SIG-M5 (cell line): ENCODE measurements at places on chromosomes 7 and 10.

GRCh38 chr7:128443831-128444600, 11.7 kb upstream of the HILPDA start:
- no peak for DNase-seq

DNA sequence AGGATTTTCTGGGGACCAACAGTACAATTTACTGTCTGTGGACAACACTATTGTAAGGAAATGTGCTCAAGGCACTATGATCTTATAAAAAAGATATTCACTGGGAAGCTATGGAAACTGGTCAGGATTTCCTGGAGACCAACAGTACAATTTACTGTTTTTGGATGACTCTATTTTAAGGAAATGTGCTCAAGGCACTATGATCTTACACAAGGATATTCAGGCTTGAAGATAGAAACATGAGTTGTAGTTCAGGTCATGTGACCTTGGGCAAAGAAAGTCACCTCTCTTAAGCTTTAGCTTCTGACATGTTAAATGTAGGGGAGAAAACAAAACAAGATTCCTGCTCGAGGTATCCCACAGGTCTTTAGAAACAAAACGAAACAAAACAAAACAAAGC, 1.7 kb upstream of the ITPRID1 start:
- no peak for DNase-seq

DNA sequence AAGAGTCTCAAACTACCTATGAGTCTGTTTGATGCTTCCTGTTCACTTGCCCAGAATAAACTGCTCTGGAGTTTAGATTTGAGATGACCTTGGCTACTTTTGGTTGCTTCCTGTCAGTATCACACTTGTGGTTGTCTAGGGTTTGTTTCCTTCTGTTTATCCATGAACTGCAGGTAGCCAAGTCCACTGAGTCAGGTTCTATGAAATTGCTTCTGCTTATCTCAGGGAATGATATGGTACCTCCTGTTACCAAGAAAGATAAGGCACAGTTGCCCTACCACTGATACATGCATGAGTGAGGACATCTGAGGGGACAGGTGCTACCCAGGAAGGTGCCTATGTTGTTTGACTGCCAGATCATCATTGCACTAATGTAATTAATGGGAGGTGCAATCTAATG, 15.8 kb upstream of the EEPD1 start:
- no peak for DNase-seq

DNA sequence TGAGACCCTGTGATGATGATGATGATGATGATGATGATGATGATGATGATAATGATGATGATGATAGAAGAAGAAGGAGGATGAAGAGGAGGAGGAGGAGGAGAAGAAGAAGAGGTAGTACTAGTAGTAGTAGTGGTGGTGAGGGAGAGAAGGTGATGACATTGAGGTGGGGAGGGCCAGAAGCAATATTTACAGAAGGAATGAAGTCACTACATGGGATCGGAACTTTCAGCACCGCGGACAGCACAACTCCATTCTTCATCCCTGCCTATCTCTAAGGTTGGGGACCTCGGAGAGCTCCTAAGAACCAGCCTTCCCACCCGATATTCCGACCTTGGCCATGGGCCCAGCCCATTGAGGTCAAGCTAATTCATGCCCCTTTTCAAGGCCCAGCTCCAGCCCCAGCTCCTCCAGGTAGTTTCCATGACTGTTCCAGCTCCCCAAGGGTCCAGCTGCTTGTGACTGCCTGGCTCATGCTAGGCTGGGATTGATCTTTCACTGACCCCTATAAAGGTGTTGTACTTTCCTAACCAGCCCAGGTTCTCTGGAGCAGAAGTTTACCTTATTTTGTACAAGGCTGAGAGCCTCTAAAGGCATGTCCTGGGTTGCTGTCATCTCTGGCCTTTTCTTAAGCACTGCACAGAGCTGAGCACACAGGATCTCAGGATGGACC, 10.3 kb downstream of the CRHR2 start:
- no peak for DNase-seq

DNA sequence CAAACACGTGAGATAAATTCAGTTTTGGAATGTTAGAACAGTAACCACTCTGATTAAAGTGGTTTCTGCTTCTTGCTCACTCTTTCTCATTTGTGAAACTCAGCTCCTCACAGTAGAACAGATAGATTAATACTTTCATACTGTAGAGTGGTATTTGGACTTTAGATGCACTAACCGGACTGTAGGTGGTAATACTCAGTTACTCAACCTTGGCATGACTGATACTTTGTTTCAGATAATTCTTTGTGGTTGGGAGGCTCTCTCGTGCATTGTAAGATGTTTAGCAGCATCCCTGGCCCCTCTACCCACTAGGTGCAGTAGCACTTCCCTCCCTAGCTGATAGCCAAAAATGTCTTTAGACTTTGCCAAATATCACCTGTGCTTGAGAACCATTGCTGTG, 37.6 kb downstream of the MCU start:
- DNase-seq: no peak

DNA sequence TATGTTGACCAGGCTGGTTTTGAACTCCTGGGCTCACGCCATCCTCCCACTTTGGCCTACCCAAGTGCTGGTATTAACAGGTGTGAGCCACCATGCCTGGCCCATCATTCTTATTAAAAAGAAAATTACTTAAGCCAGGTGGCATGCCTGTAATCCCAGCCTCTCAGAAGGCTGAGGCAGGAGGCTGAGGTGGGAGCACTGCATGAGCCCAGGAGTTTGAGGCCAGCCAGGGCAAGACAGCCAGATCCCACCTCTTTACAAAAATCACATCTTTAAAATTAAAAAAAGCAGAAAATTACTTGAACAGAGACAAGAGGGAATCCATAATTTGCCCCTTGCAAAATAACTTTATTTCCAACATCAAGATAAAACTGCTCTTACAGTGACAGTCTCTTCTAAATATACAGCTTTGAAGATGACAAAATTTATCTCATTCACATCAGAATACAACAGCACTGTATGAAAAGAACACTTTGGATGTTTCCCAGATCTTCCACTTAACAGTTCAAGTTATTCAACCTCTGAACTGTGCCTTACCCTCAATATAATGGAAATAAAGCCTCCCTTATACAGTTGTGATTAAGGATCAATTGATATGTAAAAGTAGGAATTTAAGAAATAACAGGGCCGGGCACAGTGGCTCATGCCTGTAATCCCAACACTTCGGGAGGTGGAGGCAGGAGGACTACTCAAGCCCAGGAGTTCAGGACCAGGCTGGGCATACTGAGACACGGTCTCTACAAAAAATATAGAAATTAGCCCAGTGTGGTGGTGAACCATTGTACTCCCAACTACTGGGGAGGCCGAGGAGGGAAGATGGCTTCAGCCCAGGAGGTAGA, 10.3 kb downstream of the WAPL start:
- DNase-seq: no peak

DNA sequence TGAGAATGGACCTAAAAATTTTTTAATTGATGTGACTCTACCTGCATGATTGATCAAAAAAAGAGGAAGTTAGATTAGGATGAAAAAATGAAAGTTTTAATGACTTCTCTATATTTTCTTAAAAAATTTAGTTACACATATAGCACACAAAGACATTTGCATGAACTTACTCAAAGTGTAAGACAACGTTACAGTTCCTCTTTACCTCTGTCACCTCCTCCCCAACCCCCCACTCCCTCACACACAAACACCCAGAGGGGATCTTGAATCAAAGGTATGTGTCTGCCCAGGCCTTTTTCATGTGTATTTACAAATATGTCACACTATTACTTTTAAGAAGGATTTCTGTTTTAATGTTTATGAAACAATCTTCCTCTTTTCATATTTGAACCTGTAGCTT, 20.6 kb upstream of the CDCA7L start:
- DNase-seq: no peak

- no peak for DNase-seq
Measured at GRCh38 chr7:140600341-140600740, 40.3 kb downstream of the DENND2A start.

GRCh38 chr7:102046373-102047117, 229.1 kb downstream of the CUX1 start:
- no peak for DNase-seq

DNA sequence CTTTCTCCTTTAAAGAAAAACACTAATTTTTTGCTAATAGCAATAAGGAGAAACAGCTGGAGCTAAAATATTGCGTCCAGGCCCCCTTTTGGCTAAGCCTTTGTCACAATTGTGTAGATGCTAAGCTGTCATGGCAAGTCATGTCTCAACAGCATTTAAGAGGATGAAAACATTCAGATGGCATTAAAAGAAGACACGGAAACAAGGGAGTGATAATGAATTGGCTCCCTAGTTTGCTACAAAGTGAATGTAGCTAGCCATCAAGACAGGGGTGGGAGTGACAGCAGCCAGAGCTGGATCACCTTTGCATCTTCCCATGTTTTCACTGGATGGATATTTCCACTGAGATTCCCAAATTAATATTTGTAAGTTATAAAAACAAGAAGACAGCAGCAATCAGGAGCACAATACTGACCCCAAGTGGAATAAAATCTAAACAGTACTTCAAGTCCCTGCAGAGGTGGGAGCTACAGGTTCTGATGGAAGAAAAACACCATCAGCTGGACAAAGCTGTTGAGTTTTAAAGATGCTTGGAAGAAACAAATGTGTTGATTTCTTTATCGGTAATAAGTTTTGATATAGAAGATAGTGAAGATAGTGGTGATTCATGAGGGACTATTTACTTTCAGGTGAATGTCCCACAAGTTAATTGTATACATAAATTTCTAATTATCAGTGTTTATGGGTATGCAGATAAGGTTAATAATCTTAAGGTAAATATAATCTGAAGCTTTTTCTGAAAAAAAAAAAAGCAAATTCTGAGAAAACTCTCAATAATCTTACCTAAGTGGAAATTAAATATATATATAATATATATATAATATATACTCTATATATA, 129.4 kb downstream of the SLC16A9 start:
- DNase-seq: no peak

- DNase-seq: no peak
Measured at GRCh38 chr10:33115738-33116719, 158.0 kb upstream of the ITGB1 start.

- no peak for DNase-seq
Measured at GRCh38 chr7:107180378-107180777, 11.6 kb downstream of the HBP1 start.

GRCh38 chr7:76395965-76396726, 13.4 kb downstream of the SSC4D start:
- no peak for DNase-seq

GRCh38 chr7:81111781-81112540, 193.1 kb upstream of the SEMA3C start:
- DNase-seq: no peak

DNA sequence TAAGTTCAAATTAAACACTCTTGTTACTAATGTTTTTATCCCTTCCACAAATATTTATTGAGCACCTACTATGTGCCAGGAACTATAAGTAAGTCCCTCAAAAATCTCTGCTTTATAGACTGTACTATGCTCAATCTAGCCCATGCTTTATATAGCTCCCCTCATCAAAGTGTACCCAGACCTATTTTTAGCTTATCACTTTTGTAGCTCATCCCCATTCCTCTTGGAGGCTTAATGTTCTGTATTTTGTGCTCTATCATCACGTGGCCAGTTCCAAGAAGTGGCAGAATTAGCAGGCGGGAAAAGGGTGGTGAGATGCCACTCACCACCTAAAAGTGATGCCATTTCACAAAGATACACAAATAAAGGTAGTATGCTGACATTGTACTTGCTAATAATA, 138.1 kb upstream of the BET1 start:
- no peak for DNase-seq

GRCh38 chr10:51257511-51258248, 183.4 kb downstream of the PRKG1 start:
- DNase-seq: no peak

- DNase-seq: no peak
Measured at GRCh38 chr7:83011954-83012353, 150.7 kb downstream of the PCLO start.

GRCh38 chr10:58754469-58755339, 242.0 kb downstream of the BICC1 start:
- no peak for DNase-seq

DNA sequence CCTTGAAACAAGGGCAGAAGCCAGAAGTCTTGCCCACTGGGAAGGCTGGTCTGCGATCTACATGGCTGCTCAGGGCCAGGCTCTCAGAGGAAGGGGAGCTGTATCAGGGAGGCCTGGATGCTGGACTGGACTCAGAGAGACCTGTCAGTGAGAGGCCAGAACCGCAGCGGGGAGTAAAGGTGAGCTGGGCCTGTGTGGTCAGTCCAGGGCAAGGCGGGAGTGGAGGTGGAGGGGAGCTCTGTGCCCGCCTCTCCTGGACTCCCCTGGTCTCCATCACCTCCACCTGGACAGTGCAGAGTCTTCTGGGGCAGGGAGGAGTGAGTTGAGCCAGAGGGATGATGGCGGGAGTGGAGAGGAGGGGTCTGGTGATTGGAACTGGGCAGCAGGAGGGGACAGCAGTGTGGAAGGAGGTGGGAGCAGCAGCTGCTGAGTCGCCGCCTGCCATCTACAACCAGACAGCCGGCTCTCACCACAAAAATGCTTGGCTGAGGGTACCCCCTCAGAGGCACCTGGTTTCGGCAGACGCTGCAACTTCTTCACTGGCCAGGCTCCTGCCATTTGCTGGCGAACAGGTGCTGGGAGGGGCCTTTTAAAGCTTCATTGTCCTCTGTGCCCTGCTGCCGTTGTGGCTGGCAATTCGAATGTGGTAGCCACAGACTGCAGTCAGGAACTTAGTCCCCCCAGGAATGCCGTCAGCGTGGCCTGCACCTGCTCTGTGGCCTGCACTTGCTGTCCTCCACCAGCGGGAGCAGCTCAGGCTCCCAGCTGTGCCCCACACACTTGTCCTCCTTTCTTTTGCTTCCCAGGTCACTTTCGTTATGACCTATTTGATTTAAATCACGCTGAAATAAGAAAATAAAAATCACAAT, 3.5 kb downstream of the RASSF4 start:
- no peak for DNase-seq

GRCh38 chr10:133087679-133088178, at the start of gene ADGRA1:
Gene ADGRA1, plus strand, starts transcription at chr10:133087924. Its CDS starts 986 bp downstream, at chr10:133088910.
- DNase-seq: no peak
